D341Med (cell line): ENCODE measurements at places on chromosomes 6 and 20.
A peak's percentile ranks its signal among the peaks of the same experiment; 100 is the strongest.

DNA sequence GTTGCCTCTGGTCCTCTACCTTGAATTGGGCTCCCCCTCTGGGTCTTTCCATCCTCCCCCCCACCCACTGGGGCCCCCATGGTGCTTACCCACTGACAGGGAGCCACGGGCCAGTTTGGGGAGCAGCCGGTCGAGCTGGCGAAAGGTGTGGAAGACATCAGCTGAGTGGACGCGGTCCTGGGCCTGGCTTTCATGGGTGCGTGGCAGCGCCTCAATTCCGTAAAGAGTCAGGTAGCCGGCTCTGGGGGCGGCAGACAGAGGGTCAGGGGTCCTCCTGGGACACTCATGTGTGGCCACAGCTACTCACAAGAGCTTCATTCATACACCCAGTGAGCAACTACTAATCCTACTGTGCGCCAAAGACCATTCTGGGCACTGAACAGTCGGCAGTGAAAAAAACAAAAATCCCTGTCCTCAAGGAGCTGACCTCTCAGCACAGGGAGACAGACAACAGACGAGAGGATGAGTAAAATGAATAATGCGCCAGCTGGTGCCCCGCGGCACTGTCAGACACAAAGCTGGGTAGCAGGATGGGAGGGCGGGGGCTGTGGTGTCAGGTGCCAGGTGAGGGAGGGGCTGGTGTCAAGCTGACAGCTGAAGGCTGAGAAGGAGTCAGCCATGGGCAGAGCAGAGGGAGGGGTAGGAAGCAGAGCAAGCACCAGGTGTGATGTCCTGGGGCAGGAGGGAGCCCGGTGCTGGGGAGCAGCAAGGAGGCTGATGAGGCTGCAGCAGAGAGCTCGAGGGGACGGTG lies 28.3 kb downstream of the PTGIS start:
- DNase-seq = no peak

DNA sequence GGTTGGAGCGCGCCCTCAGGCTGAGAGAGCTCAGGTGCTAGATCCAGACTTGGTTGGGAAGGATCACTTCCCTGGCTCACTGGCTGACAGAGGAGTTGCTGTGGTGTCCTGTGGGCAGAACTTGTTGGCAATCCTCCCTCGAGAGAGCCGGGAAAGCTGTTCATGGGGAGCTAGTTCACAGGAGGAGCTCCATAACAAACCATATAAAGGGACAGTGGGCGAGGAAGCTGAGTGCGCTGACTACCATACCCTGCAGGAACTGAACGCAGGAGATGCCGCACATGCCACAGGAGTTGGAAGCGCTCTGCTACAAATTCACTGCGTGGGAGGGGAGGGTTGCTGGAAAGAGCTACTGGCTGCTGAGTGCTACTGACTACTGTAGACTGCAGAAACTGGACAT lies 243.2 kb downstream of the OGFRL1 start:
- no peak for DNase-seq

GRCh38 chr6:103538381-103538780 lies 1321.3 kb downstream of the HACE1 start:
- DNase-seq = no peak

DNA sequence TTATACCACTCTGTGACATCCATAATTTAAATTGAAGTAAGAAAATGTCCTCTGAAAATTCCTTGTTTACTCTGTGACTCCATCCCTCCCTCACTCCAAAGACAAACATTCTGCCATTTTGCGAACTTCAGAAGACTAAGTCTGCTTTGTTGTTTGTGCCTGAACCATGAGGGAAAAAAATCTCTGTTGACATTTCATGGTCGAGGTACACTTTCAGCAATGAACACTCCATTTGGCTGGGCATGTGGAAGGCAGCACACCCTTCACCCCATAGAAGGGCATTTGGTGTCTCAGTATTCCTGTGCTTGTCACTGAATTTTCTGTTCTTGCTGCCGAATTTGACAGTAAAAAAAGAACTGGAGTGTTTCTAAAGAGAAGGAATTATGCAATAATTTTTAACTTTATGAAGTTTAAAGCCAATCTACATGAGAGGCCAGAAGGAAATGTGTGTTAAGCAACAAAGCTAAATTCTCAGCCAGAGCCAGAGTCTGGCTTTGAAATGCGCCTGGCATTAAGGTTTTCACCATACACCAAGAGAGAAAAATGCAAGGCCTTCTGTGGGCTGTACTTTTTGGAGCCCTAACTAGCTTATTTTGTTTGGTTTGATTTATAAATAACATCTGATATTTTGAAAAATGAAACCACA lies 4.7 kb upstream of the PBOV1 start:
- DNase-seq = no peak

- no peak for DNase-seq
These were observed 117.5 kb downstream of the EYA4 start for GRCh38 chr6:133358574-133359150.

- DNase-seq = no peak
These were observed 65.7 kb downstream of the NKAIN2 start for GRCh38 chr6:123869334-123869733.

GRCh38 chr6:168226902-168227318 lies 92.7 kb downstream of the DACT2 start:
- DNase-seq = no peak

DNA sequence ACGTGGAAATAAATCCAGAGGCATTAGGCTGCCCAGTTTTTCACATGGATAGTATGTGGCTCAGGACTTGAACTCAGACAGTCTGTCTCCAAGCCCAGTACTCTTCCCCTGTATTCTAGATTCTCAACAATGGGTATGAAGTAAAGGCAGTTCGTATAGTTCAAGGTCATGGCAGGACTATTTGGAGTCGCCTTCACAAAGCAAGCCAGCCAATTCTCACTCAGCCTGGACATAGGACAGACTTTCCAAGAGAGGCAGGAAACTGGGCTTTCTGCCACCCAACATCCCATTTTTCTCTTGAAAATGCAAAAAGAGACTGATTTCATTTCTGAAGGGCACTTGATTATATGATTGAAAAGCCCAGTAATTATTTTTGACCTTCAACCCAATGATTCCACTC lies 111.0 kb downstream of the EDN1 start:
- no peak for DNase-seq

- no peak for DNase-seq
These were observed 38.9 kb downstream of the FBXO9 start for GRCh38 chr6:53103993-53104675.

DNA sequence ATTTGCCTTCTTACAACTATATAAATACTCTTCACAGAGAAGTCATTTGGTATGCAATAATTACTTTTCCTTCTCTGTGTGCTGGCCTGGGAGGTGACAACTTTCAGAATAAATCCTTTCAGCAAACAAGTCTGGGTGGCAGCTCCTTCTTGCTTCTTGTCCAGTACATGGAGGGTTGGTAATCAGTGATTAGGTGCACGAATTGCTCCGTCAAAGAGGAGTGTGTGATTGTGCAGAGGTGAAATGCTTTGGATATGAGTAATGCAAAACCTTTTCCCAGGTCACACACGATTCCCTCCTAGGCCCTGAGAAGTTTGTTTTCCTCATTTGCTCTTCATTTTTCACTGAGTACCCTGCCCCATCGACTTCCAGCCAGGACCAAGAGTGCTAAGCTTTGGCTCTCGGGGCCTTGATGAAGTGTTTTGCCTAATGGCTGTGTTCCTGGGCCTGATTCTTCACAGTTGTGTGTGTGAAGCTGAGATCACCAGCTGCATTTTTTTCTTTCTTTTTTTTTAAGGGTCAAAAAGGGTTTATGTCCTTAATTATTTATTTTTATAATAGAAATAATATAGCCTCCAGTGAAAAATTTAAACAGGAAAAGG lies 216.5 kb downstream of the ZMYND8 start:
- no peak for DNase-seq

GRCh38 chr6:67642582-67642981 lies 992.5 kb upstream of the ADGRB3 start:
- no peak for DNase-seq

GRCh38 chr6:117549611-117550010 lies 52.7 kb downstream of the GOPC start:
- DNase-seq = no peak

GRCh38 chr6:101114703-101115102 lies 233.6 kb upstream of the ASCC3 start:
- peak; percentile 66 for DNase-seq

GRCh38 chr6:113486199-113486598 lies 370.9 kb upstream of the MARCKS start:
- DNase-seq = no peak

GRCh38 chr20:33443006-33443511 lies 504 bp downstream of the SNTA1 start:
- DNase-seq = peak; percentile 84

GRCh38 chr6:67535946-67536345 lies 1099.1 kb upstream of the ADGRB3 start:
- no peak for DNase-seq

DNA sequence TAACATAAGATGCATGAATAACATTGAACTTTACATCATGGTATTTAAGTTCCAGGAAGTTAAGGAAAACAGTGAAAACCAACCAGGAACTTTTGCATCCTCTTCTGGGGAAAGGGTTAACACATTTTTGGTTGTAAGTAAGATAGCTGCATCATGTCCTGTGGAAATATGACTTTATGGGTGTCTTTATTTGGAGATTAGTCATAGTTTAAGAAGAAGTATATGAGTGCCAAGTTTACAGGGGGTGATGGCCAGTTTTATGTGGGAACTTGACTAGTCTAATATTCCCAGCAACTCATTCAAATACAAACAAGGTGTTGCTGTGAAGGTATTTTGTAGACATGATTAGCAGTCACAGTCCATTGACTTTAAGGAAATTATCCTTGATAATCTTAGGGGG lies 78.0 kb downstream of the PDE10A start:
- DNase-seq = no peak

DNA sequence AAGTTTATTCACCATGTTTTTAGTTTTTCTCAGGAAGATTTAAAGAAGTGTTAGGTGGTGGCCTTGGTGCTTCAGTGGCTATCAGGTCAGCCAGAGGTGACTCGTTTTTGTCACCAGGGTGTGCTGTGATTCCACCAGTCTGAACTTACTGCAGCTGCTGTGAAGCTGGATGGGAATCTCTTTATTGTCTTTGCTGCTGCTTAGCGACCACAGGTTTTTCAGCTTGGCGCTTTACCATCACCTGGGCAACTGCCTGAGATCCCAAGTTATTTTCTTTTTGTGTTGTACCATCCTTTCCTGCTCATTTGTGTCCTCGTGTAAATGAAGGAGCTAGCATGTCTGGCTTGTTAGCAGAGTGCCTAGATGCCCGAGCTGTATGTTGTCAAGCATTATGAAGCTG lies 146.9 kb downstream of the MACROD2 start:
- peak; percentile 68 for DNase-seq

- no peak for DNase-seq
These were observed 626 bp upstream of the CDK5RAP1 start for GRCh38 chr20:33401921-33402369.

- DNase-seq = peak; percentile 87
These were observed 25.9 kb downstream of the ZBP1 start for GRCh38 chr20:57594092-57594951.

GRCh38 chr6:98657764-98658163 lies 176.6 kb upstream of the POU3F2 start:
- no peak for DNase-seq
